ENCODE measurements at places on chromosomes 3 and 15.
A peak's percentile ranks its signal among the peaks of the same experiment; 100 is the strongest.

DNA sequence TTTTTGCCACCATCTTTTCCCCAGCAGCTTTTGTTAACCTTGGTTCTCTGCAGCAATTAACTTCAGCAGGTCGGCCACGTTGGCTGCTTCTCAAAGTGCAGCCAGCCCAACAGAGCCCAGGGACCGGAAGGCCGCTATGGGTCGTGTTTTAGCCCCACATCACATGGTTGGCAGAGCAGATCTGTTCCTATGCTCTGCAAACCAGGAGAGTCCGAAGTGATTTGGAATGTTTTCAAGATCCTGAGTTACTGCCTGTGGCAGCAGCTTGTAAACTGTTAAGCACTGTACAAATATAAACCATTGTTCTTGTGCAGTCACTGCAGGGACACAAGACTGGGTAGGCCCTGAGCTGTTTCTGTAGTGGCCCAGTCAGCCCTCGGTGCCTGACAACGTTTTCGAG lies 69.6 kb upstream of the MYZAP start:
- no peak for DNase-seq

- no peak for DNase-seq
Measured at GRCh38 chr3:121989943-121990342, 32.1 kb downstream of the ILDR1 start.

DNA sequence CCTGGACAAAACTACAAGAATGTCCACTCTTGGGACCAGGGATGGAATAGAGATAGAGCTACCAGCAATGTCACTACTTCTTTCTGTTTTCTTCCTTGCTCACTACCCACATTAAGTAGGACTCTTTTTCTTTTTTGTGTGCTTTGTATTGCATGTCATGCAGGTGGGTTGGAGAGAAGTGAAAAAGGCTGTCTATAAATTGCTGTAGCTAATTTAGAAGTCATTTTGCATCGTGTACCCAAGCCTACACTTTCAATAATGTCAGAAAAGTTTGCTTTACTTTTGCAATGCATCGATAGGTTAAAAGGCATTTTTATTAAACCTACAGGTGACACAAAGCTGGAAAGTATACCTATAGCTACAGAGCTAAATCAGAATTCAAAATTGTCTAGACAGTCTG lies 58.9 kb downstream of the GTF2E1 start:
- DNase-seq: no peak

DNA sequence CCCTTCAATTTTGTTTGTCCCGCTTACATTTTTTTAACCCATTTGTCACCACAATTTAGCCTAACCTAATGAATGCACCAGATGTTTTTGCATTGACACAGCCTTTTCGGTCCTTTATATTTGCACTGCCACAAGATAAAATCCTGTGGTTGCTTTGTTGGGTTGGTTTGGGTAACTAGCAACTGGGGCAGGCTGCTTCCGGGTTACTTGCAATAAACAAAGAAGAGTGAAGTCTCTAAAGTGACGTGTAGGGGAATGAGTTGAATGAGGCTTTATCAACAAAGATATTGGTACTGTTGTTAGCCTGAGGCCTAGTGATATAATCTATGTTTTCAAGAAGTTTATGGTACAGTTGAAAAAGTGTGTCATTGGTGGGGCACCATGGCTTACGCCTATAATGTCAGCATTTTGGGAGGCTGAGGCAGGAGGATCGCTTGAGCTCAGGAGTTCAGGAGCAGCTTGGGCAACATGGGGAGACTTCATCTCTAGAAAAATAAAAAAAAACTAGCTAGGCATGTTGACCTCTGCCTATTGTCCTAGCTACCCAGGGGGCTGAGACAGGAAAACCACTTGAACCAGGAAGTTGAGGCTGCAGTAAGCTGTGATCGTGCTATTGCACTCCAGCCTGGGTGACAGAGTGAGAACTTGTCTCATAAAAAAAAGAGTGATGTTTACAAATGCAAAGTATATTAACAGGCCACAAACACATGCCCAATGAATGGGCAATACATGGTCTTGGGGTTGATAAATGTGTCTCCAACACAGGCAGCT lies 121.8 kb downstream of the OXSM start:
- DNase-seq: no peak

DNA sequence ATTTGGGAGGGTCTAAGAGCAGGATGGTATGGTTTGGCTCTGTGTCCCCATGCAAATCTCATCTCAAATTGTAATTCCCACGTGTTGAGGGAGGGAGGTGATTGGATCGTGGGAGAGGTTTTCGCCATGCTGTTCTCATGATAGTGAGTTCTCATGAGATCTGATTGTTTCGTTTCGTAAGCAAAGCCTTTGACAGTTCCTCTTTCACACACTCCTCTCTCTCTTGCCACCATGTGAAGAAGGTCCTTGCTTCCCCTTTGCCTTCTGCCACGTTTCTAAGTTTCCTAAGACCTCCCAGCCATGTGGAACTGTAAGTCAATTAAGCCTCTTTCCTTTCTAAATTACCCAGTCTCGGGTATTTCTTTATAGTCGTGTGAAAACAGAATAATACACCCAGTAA lies 553.7 kb downstream of the TAFA4 start:
- no peak for DNase-seq

DNA sequence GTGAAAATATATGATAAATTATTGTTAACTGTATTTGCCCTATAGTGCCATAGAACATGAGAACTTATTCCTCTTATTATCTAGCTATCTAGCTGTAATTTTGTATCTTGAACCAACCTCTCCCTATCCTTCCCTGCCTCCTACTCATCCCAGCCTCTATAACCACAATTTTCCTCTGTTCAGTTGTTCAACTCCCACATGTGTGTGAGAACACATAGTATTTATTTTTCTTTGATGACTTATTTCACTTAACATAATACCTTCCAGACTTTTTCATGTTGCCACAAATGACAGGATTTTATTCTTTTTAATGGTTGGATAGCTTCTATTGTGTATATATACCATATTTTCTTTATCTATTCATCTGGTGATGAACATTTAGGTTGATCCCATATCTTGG lies 85.4 kb upstream of the SUCLG2 start:
- DNase-seq: no peak

- no peak for DNase-seq
Measured at GRCh38 chr3:148075771-148076716, 621.7 kb upstream of the AGTR1 start.

DNA sequence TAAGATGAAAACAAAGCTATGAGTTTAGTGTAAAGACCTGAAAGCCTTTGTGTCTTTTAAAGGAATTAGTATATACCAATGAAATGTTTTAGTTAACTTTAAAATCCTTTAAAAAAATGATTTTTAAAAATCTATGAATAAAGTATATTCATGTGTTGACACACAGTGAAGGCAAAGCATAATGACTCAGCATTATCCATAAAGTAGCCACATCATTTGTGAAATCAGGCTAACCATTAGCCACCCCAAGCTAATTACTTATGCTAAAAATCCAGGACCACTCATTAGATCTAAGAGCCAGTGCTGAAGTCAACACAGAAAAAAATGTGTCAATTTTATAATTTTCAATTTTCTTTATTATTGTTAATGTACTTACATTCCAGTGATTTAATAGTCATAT lies 310.2 kb downstream of the TBC1D5 start:
- DNase-seq: no peak

- DNase-seq: no peak
Measured at GRCh38 chr3:27285668-27286067, 83.5 kb downstream of the NEK10 start.

GRCh38 chr3:126345231-126345630 lies 12.0 kb downstream of the KLF15 start:
- DNase-seq: no peak

GRCh38 chr3:21390856-21391255 lies 360.2 kb downstream of the ZNF385D start:
- no peak for DNase-seq

- DNase-seq: no peak
Measured at GRCh38 chr3:94612631-94613030, 549.8 kb downstream of the NSUN3 start.

DNA sequence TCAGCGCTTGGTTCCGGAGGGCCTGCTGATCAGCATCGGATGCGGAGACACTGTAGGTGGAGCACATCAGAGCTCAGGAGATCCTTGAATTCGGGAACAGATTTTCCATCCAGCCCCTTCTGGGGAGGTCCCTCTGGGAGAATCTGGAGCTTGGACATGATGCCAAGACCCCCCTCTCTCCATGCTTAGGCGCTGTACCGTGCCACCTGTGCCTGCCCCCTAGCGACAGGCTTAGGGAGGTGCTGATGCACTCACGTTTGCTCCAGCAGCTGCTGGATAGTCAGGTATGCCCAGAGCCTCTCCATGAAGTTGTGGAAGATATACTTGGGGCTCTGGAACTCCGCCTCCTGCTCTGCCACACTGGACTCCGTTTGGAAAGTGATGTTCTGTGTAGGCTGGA lies 9.7 kb downstream of the ITIH4 start:
- DNase-seq: peak; percentile 89

- no peak for DNase-seq
Measured at GRCh38 chr3:9622438-9622837, 26.9 kb upstream of the MTMR14 start.

All from 8988T (cell line).